ENCODE measurements at places on chromosomes 1 and 21.

DNA sequence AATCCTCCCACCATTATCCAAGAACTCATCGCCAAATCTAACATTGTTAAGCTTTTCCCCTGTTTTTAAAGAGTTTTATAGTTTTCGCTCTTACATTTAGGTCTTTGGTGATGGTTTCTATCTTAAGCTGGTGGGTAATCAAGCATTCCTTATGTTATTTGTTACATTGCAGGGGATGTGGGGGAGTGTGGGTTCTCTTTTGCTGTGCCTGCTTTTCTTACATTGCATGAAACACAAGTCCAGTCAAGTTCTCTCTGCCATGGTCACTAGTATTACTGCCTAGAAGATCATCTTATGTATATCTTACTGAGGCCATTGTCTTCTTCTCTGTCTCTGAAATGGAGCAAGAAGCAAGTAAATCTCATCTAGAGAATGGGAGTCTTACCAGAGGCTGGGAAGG, 27.3 kb upstream of the S100A7 start:
- no peak for ATAC-seq

DNA sequence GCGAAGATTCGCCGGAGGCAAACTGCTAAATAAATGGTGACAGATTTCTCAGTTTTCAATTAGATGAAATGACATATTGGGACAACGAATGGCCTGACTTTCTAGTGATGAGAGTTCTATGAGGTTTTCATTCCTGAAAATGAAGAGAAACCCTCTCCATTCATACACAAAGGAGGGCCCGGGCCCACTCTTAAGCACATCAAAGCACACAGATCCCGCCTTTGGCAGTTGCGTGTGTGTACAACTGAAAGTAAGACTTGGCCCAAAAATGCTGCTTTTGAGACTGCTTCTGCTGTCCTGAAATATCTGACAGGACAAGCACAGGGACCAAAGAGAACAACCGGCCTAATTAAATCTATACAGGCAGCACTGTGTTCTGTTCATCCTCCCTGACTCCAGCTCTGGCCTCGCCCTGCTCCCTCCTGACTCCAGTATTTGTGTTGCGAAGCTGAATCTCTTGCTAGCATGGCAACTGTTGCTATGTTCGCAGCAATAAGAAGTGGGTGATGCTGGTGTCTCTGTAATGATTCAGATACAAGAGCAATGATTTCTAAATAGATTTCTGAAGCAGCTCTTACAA, 7.4 kb downstream of the LRRC53 start:
- ATAC-seq = no peak

DNA sequence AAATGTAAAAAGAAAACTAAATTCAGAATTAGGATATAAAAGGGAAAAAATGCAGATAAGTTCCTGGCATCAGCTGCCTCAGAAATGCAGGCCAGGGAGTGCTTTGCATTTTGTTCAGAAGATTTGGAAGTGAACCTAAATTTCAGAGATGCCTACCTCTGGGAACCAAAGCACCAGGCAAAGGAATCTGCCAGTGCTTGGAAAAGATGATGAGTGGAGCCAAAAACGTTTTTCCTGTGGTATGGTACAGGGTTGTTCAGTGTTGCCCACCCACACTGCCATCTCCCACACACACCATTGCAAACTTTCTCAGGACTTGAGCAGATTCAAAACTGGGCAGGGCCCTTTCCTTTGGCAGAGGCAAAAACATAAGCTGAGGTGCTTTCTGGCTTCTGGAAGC, 349.5 kb downstream of the TGFB2 start:
- no peak for ATAC-seq

DNA sequence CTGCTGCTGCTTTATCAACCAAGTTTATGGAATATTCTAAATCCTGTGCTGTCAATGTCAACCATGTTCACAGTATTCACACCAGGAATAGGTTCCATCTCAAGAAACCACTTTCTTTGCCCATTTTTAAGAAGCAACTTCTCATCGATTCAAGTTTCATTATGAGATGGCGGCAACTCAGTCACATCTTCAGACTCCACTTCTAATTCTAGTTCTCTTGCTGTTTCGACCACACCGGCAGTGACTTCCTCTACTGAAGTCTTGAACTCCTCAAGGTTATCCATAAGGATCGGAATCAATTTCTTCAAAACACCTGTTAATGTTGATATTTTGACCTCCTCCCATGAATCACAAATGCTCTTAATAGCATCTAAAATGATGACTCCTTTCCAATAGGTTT, 39.7 kb upstream of the IFNLR1 start:
- ATAC-seq = no peak

- ATAC-seq = peak; percentile 17
Observed at GRCh38 chr1:245589906-245590305, 435.1 kb downstream of the KIF26B start.

- ATAC-seq = peak; percentile 23
Observed at GRCh38 chr1:164443836-164444235, 115.1 kb upstream of the PBX1 start.

Measured in motor neuron (in vitro differentiated cells).